Caki2 (cell line): ENCODE measurements at places on chromosomes 12 and 14. TPM values are rescaled to one million over a fixed set of nuclear protein-coding genes. Genes with fewer than 3 reads are reported as not detected.

GRCh38 chr12:80116735-80117134, 17.4 kb downstream of the OTOGL start:
- no peak for DNase-seq

Gene NR2C1
- 23.0 and 25.4 TPM in 2 replicates for total RNA-seq

Gene SETD1B
- total RNA-seq, result 0.61 and 3.4 TPM in 2 replicates

Gene PABPN1
- 41.9 and 73.8 TPM in 2 replicates for total RNA-seq

DNA sequence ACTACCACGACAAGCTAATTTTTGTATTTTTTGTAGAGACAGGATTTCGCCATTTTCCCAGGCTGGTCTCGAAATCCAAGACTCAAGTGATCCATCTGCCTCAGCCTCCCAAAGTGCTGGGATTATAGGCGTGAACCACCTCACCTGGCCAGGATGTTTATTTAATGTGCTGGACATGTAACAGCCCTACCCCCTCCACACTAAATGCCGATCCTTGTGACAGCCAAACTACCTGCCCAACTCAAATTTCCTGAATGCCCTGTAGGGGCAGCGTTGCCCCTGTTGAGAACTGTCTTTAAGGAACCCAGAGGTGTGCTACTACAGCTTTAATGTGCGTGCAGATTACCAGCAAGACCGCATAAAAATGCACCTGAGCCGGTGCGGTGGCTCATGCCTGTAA, 48.1 kb downstream of the KCNK13 start:
- no peak for DNase-seq

DNA sequence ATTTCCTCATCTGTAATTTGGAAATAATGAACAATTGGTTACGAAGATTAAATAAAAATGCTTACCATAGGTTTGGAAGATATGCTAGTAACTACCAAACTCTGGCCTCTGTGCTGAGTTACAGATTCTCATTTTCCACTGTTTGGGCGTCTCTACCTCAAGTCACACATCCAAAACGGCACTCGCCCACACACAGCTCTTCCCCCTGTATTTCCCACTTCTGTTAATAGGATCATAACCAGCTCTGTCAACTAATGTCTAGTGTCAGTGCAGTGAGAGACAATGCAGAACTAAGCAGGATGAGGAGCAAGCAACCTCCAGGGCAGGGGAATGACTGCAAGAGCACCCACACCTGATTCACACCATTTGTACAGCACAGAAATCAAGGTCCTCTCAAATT, 10.9 kb upstream of the SYCP3 start:
- no peak for DNase-seq

Gene P3H3
- total RNA-seq, result 70.9 and 93.3 TPM in 2 replicates

GRCh38 chr12:25829192-25829591, 129.3 kb upstream of the RASSF8 start:
- DNase-seq, result peak; percentile 59

DNA sequence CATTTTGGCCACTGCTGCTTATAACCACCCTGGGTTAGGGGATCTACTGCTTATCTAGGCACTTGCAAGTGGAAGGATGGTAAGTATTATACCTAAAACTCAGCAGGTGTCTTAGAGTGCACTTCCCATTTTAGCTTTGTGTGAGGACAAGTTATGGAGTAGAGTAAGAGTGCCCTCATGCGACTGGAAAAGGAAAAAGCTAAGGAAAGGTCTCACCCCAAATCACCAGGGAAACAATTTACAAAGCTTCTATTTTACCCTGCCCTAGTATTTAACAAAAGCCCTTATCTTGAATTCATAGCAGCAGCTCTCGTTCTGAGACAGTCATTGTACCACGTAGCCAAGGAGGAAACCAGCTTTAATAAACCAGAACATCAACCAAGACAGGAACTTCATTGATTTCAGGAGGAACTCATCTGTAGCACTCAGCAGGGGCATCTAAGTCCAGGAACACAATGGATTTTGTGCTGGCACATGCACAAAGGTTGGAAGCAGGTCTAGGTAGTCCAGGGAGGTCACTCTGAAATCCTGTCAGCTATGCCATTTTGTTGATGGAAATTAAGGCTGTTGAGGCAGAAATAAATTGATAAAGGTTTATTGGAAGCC, 2.9 kb downstream of the RDH12 start:
- DNase-seq, result peak; percentile 43

DNA sequence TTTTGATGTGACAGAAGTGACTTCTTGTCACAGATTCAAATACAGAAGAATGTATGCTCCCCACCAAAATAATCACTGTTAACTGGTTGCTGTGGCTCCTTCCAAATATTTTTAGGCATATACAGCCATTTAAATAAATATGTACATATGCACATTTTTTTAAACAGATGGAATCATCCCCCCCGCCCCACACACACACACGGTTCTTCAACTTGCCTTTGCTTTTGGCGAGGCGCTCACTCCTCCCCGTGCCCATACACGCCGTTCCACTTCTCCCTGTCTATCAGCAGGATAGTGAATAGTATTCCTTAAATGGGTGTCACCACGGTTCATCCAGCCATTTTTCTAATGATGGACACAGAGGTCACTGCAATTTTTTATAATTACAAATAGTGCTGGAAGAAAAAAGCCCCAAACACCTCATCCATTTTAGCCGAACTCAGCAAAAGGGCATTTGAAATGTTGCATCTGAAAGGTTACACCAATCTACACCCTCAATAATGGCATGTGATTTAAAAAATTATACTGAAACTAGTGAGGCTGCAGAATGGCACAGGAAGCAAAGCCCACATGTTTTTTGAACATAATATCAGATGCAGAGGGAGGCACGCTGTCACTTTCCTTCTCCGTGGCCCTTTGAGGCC, 39.2 kb upstream of the MEG3 start:
- DNase-seq, result no peak

- DNase-seq, result no peak
Observed at GRCh38 chr12:131808744-131809371, 19.3 kb upstream of the MMP17 start.

GRCh38 chr12:131448254-131448795, 262.6 kb upstream of the SFSWAP start:
- no peak for DNase-seq

Gene MYO1H
- not detected in 2 replicates for total RNA-seq

GRCh38 chr12:93032758-93033157, 103.7 kb upstream of the EEA1 start:
- DNase-seq, result no peak

DNA sequence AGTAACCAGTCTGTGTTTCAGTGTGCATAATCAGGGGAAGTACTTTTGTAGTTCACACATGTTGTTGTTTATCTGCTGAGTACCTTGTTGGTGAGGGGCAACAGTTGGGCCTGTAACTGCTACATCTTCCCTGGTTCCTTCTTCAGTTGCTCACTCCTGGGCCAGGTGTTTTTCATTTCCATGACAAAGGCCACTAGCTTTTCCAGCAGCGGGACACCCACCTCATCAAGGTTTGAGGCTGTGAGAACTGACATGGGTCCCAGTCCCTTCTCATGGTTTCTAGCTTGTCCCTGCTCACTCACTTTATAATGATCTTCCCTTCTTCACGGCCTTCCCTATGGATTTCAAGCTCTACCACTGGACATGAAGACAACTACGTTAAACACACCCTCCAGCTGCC, 1.5 kb upstream of the NOXRED1 start:
- DNase-seq, result no peak

GRCh38 chr12:78396538-78396937, 468.0 kb upstream of the SYT1 start:
- DNase-seq, result no peak

GRCh38 chr12:38053655-38054464, 262.7 kb upstream of the ALG10B start:
- no peak for DNase-seq

Gene PMEL
- 10.4 and 27.5 TPM in 2 replicates for total RNA-seq

Gene SLC6A13
- not detected in 2 replicates for total RNA-seq

DNA sequence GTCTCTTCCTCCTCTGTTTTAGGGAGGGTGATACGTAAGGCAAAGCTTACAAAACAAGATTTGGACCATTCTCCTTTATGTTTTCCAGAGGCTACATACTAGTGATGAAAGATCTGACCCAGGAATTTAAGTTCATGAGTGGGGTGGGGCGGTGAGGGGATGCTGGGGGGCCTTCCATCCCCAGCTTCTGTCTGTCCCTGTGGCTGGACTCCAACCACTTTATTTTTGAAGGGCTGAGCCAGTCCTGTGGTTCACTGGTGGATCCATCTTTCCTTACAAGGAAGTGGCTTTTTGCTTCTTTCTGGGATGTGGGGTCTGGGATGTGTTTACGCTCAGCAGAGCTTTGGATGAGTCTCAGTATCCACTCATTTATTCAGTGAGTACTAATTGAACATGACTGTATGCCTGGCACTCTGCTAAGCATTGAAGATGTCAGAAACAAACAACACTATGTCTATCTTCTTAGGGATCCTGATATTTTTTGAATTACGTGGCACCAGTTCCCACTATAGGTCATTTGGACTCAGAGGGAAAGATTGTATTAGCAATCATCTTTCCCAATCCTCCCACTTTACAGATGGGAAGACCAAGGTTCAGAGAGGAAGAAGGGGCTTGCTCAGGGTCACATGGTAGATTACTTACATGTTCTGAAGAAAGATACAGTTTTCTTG, 291.8 kb upstream of the TBX3 start:
- DNase-seq, result no peak

Gene OR4Q3
- total RNA-seq, result not detected in 2 replicates

Gene NKX2-1
- total RNA-seq, result 0.29 TPM in 1 of 2 replicates, not detected in the other

Gene TAS2R8
- not detected in 2 replicates for total RNA-seq

Gene SERPINA12
- total RNA-seq, result not detected in 2 replicates

- DNase-seq, result no peak
Observed at GRCh38 chr12:69179786-69180185, 59.6 kb upstream of the CPSF6 start.

Gene NOXRED1
- total RNA-seq, result not detected in 2 replicates

- DNase-seq, result no peak
Observed at GRCh38 chr14:87566991-87567390, 426.0 kb downstream of the GALC start.

Gene STYK1
- total RNA-seq, result 4.8 and 6.7 TPM in 2 replicates

DNA sequence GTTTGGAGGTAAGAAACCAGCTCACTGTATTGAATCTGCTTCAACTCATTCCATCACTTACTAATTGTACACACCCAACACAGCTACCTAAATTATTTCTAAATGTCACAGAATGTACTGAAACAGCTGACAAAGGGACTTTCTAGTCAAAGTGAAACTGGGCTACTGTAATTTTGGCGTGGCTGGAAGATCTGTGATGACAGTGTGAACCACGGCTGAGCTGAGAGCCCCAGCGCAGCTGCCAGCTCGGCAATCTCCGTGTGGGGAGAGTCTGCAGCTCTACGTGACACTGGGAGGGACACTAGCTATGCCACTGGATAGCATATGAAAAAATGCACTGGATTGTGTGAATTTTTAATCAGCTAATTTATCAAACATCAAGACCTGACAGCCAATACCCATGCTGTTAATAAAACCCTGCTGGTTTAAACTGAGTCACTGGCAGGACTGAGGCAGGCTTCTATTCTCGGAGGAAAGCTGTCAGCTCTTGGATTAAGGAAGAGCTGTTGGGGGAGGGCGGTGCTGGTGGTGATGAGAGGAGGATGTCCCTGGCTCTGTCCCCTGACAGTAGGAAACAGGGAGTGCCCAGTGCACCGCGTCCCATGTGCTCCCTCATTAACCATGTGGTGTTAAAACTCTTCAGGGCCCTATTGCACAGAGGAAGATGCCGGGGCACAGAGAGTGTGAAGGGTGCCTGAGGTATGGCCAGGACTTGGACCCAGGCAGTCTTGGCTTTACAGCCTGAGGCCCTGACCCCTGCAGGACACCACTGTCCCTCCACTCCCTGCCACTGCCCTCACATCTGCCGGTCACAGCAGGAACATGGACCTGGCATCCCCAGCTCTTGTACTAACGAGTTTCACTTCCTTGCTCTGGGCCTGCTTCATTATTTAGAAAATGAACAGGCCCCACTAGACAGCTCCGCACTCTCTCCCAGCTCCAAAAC, 13.3 kb downstream of the SLC15A4 start:
- no peak for DNase-seq

GRCh38 chr12:132309596-132310086, 19.7 kb downstream of the GALNT9 start:
- no peak for DNase-seq

Gene PSME2
- total RNA-seq, result 191 and 202 TPM in 2 replicates

GRCh38 chr14:40222996-40223395, 790.8 kb upstream of the FBXO33 start:
- no peak for DNase-seq

- no peak for DNase-seq
Observed at GRCh38 chr14:35594616-35595015, 60.7 kb downstream of the INSM2 start.

- DNase-seq, result no peak
Observed at GRCh38 chr14:53943751-53944083, 12.9 kb downstream of the BMP4 start.

GRCh38 chr14:26427097-26427496, 170.7 kb downstream of the NOVA1 start:
- DNase-seq, result no peak

DNA sequence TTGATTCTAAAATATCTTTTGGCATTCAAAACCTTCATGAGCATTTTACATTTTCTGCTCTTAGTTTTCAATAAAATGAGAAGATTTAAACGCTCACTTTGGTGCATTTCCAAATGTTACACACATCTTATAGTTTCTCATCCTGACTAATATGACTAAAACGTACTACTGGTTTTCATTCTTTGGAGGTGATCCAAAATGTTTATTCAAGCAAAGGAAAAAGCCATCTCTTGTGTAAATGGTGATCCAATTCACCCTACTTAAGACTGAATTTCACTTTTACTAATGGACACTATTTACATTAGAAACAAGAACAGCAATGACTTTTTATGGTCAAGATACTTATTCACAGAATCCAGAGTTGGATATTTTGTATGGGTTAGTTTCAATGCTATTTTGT, 86.6 kb downstream of the KITLG start:
- DNase-seq, result no peak

Gene EML5
- 0.12 and 1.3 TPM in 2 replicates for total RNA-seq

DNA sequence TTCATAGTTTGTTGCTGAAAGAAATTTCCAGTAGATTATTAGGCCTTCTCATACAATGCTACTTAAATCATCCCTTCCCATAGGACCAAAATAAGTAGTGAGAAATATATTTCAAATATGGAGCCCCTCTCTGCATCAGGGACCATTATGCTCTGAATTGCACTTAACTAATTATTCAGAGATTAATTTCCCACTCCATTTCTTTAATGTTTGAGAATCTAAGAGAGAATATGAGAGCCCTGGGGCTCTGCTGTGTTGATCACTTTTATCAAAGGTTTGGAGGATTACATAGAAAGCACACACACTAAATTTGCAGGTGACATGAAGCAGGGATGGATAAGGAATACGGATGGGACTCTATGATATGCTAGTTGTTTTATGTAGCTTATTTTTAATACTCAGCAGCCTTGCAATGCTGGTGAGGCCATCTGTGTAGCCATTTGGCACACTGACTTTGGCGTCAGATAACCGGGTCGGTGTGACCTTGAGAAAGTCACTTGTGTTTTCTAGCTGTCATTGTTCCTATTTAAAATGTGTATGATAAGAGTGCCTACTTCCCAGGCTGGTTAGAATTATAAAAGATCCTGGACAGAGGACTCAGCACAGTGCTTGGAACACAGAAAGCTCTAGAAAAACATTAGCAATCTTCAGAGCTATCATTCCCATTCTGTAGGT, 49.9 kb upstream of the FBXO21 start:
- no peak for DNase-seq
